Tibial nerve (tissue), 4 donors: ENCODE measurements at places on chromosomes 1 and 21.

GRCh38 chr1:240352769-240353168 lies 259.2 kb downstream of the GREM2 start:
- DNase-seq: no peak
- H3K4me1 ChIP-seq: no peaks in the 10 kb centered on the region
- H3K27ac ChIP-seq: no peak overlapping the region
- H3K27me3 ChIP-seq: no peaks in the 10 kb centered on the region
- H3K36me3 ChIP-seq: no peaks in the 10 kb centered on the region
- H3K4me3 ChIP-seq: no peak overlapping the region

DNA sequence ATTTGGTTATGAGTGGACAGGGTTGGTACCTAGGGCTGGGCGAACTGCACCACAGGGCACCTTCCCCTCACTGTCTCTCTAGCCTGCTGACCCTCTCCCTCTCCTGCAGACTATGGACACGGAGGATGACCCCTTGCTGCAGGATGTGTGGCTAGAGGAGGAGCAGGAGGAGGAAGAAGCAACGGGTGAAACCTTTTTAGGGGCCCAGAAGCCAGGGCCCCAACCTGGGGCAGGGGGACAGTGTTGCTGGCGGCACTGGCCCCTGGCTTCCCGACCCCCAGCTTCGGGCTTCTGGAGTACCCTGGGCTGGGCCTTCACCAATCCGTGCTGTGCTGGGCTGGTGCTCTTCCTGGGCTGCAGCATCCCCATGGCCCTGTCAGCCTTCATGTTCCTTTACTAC lies 21.9 kb downstream of the DISP3 start:
- no peaks in the 10 kb centered on the region for H3K36me3 ChIP-seq
- DNase-seq: no peak
- H3K4me3 ChIP-seq: no peak overlapping the region
- H3K27me3 ChIP-seq: no peaks in the 10 kb centered on the region
- H3K4me1 ChIP-seq: no peaks in the 10 kb centered on the region

- no peak overlapping the region for H3K4me3 ChIP-seq
- H3K4me1 ChIP-seq: no peaks in the 10 kb centered on the region
- H3K36me3 ChIP-seq: no peaks in the 10 kb centered on the region
Measured at GRCh38 chr1:26191739-26192138, 1.3 kb downstream of the CATSPER4 start.

DNA sequence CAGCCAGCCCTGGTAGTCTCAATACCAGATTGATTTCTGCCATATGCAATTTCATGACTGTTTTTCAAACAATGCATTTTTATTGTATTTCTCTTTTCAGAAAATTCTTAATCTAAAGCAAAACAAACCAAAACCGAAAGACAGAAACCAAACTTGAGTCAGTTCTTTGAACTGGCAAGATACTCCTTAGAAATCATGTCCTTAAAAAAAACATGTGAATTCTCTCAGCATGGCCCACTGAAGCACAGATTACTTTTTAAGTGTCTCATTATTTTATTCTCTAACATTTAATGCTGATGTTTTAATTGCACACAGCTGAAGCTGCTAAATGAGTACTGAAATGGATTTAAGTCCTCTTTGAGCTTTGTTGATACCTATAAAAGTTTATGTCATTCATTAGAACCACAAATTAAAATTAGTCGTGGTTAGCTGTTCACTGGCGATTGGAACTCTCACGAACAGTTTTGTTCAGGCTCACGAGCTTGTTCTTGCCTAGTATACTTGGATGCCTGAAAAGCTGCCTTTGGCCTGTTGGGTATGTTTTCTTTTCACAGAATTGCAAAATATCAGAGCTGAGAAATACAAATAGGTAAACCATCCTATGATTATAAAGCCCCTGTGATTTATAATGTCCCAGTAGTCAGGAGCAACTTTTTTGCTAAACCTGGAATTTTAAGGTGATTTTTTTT lies 87.5 kb downstream of the CAMTA1 start:
- DNase-seq: no peak
- no peak overlapping the region for H3K4me3 ChIP-seq
- H3K4me1 ChIP-seq: peaks cover 8% of the 10 kb centered on the region
- H3K36me3 ChIP-seq: no peaks in the 10 kb centered on the region
- no peaks in the 10 kb centered on the region for H3K27me3 ChIP-seq

DNA sequence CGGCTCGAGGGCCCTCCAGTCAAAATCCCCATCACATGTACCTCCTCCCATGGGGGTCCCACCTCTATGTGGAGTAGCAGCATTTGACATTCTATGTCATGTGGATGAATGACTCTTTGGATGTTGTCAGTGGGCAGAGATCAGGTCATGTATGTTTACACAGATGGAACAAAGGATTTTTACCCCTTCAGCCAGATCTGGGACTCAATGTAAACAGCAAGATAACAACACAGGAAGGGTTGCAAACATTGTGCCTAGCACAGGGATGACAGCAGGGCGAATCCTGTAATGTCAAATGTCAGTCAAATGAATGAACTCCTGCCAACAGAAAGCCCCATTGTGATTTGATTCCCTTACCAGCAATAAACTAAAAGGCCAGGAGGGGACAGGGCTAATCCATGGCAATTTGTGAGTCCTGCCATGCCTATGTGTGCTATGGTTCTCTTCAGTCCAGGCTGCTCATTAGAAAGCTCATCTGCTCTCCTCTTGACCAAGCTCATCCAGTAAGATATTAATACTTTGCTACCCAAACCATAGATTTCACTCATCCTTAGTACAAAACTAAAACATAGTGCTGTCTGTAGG lies 60.3 kb downstream of the PGBD5 start:
- H3K27ac ChIP-seq: no peak overlapping the region
- H3K27me3 ChIP-seq: no peaks in the 10 kb centered on the region
- no peaks in the 10 kb centered on the region for H3K4me1 ChIP-seq

GRCh38 chr21:17636711-17637110 lies 24.0 kb upstream of the BTG3 start:
- no peaks in the 10 kb centered on the region for H3K36me3 ChIP-seq
- H3K4me1 ChIP-seq: no peaks in the 10 kb centered on the region
- H3K27ac ChIP-seq: no peak overlapping the region
- H3K4me3 ChIP-seq: no peak overlapping the region
- DNase-seq: no peak

DNA sequence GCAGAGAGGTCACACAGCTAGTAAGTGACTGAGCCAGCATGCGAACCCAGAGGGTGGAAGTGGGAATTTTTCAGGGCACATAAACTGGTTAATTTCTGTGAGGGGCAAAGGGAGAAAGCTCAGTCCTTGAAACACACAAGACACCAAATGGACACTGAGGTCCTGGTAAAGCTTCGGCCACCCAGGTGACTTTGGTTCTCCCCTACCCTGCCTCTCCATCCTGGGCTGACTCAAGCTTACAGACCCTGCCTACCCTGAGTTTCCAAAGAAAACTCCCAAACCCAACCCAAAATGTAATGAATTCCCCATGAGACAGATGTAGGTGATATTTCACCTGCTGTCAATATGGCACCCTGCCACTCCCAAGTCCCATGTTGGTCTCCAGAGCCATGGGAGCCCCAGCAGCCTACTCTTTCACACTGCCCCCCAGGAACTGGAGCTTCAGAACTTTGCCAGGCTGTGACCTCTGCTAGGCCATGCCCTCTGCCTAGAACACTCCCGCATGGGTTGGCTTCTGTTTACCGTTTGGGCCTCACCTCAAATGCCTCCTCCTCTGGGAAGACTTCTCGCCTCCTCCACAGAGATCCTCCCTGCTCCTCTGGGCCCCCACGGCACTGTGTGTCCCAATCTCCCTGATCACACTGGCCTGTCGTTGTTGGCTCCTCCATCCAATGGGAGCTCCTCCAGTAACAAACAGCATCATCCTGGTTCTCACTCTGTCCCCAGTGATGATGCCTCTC lies 3.7 kb upstream of the LRP8 start:
- no peak for DNase-seq
- H3K4me3 ChIP-seq: no peak overlapping the region
- H3K27me3 ChIP-seq: no peaks in the 10 kb centered on the region
- no peaks in the 10 kb centered on the region for H3K36me3 ChIP-seq
- H3K27ac ChIP-seq: no peak overlapping the region

DNA sequence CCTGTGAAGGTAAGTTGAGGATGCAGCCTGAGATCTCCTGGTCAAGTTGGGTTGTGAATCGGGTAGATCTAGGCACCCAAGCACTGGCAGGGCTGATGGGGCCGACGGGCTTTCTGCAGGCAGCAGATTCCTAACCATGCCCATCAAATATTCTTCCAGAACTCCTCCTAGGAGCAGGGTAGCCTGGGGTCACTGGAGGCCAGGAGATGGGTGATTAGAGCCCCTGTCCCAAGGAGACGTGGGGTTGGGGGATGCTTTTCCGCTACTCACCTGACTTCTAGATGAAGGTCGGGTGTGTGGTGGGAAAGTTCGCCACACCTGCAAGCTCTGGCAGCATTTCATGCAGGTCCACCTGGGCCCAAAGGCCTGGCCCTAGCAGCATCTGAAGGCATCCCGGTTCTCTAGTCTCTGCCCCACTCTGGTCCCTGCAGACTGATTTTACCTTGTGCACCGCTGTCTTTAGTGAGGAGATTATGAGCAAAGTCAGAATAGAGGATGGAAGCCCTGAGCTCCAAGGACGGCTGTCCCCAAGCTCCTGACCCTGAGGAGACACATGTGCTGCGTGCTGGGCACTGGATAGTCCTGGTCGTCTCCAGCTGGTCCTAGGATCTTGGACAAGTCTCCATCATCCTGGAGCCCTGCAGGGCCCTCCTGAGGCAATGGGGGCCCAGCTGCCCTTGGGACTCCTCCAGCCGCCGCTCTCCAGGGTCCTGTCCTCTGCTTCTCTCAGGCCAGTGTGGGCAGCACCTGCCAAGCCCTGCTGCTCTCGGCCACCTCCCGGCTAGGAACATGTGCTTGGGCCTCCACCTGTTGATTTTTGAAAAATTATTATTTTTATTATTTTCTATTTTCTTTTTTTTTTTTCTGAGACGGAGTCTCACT lies 21.8 kb upstream of the C2CD2 start:
- DNase-seq: peak; percentile 3
- no peak overlapping the region for H3K27ac ChIP-seq
- no peak overlapping the region for H3K4me3 ChIP-seq

- H3K4me1 ChIP-seq: no peaks in the 10 kb centered on the region
- no peaks in the 10 kb centered on the region for H3K27me3 ChIP-seq
- H3K27ac ChIP-seq: no peak overlapping the region
- no peak for DNase-seq
- H3K4me3 ChIP-seq: no peak overlapping the region
- H3K36me3 ChIP-seq: no peaks in the 10 kb centered on the region
Measured at GRCh38 chr1:237478842-237479241, 411.9 kb downstream of the ZP4 start.

- no peak overlapping the region for H3K4me3 ChIP-seq
- no peaks in the 10 kb centered on the region for H3K36me3 ChIP-seq
- no peak for DNase-seq
- no peak overlapping the region for H3K27ac ChIP-seq
Measured at GRCh38 chr1:33186936-33187335, 5.1 kb upstream of the TRIM62 start.

DNA sequence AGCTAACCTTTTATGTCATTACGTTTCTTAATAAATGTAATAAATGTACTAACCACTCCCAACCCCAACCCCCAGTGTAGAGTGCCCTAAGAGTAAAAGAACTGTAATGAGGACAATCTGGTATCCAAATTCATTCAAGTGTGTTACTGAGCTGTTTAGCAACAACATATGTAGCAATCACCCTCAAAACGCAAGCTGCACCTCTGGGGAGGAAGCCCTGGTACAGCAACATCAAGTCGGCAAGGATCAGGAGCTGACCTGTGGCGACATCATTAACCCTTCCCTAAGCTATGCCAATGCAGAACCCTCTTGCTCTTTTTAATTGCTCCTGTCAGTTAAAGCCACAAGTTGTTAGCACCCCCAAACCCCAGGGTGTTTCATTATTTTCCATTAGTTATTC lies 47.1 kb downstream of the STX6 start:
- H3K27me3 ChIP-seq: no peaks in the 10 kb centered on the region
- H3K27ac ChIP-seq: peak overlapping the region; percentile 78
- H3K4me1 ChIP-seq: no peaks in the 10 kb centered on the region
- peaks cover 8% of the 10 kb centered on the region for H3K36me3 ChIP-seq

- no peaks in the 10 kb centered on the region for H3K4me1 ChIP-seq
- no peak overlapping the region for H3K27ac ChIP-seq
Measured at GRCh38 chr1:203138066-203138465, 10.5 kb downstream of the ADORA1 start.

DNA sequence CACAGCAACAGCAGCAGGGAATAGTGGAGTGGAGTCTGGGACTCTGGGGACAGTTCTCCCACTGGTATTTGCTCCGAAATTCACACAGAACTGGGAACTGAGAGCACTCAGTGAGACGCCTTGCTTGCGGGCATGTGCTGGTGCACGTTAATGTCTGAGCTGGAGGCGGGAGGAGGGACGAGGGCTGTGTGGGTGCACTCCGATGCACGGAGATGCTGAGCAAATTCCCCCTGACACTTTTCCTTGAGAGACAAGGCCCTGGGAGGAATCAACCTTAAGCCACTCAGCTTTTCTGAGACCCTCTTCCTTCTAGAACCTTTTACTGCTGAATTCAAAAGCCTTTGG lies 2.8 kb downstream of the RGS8 start:
- DNase-seq: no peak
- H3K4me1 ChIP-seq: peaks cover 13% of the 10 kb centered on the region
- H3K4me3 ChIP-seq: no peak overlapping the region
- no peak overlapping the region for H3K27ac ChIP-seq

GRCh38 chr1:34627465-34628240 lies 127.2 kb upstream of the GJB5 start:
- H3K27me3 ChIP-seq: no peaks in the 10 kb centered on the region
- no peaks in the 10 kb centered on the region for H3K4me1 ChIP-seq
- H3K4me3 ChIP-seq: no peak overlapping the region
